Endodermal cell (in vitro differentiated cells): ENCODE measurements at places on chromosomes 1 and 21. TPM values are rescaled to one million over a fixed set of nuclear protein-coding genes. Genes with fewer than 3 reads are reported as not detected.
A peak's percentile ranks its signal among the peaks of the same experiment; 100 is the strongest.

Gene GLUL
- total RNA-seq, result 533 and 553 TPM in 2 replicates

GRCh38 chr1:47738560-47739182, 258.5 kb downstream of the TRABD2B start:
- peak; percentile 92 for DNase-seq

DNA sequence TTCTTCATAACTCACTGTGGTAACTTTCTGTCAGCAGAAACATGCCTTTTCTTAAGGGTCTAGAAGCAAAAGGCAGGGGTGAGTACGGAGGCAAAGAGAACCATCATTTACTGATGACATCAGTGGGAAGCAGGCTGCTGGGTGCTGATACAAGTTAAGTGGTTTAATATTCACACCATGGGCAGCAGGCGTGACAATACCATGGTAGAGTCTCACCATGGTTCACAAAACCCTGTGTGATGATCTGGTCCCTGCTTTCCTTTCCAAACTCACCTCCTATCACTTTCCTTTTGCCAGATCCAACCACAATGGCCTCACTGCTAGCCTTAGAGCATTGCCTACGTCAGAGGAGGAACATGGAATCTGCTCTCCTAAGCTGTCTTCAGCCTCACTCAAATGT, 8.7 kb downstream of the MAB21L3 start:
- no peak for DNase-seq

GRCh38 chr1:117802531-117803257, 126.7 kb downstream of the GDAP2 start:
- no peak for DNase-seq

- DNase-seq, result no peak
Observed at GRCh38 chr1:19613171-19613703, 30.9 kb upstream of the NBL1 start.
